ENCODE measurements at places on chromosomes 12 and 14.

DNA sequence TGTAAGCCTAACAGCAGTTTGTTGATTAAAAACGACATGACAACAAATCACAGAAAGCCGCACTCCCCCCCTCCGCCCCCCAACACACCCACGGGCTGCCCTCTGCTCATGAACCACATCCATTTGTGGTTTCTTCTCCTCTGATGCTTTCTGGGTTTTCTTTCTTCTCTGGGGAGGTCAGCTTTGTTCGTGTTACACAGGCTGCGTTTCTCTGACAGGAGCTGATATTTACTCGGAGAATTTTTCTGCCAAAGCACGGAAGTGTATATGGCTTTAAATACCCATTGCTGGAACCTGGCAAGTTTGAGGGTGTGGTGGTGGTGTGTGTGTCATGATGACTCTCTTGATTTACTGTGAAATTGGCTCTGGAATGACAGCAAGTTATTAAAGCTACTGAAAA is 883.7 kb upstream of the TMEM132C start:
- DNase-seq = no peak

- DNase-seq = no peak
These were observed 88.6 kb downstream of the VCPKMT start for GRCh38 chr14:50027816-50028215.

GRCh38 chr14:80867091-80867490 is 74.4 kb downstream of the CEP128 start:
- no peak for DNase-seq

- no peak for DNase-seq
These were observed 209.1 kb downstream of the DACT1 start for GRCh38 chr14:58846682-58847465.

GRCh38 chr12:128817111-128818015 is 6.4 kb downstream of the SLC15A4 start:
- peak; percentile 41 for DNase-seq
